ENCODE measurements at places on chromosomes 2 and 18.
A peak's percentile ranks its signal among the peaks of the same experiment; 100 is the strongest.

GRCh38 chr18:53950545-53950944 lies 273.9 kb downstream of the MBD2 start:
- DNase-seq = no peak

- no peak for DNase-seq
Observed at GRCh38 chr18:67455890-67456501, 60.5 kb downstream of the DSEL start.

DNA sequence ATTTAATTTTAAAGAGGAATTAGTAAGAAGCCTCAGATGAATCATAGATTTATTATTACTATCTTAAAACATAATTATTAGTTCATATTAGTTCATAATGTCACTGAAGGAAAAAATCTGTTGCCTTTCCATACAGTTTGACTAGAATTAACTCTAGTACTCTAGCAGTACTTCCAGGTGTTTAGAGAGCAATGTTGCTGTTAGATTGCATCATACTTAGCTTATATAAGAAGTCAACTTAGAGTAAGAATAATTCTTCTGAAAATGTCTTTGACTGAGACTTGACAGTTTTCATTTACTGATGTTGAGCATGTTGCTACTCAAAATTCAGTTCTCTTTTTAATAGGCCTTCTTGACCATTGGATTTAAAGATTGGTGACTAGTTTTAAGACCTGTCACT lies 4.7 kb downstream of the RAB3GAP1 start:
- no peak for DNase-seq

GRCh38 chr2:233917116-233917515 lies at the start of gene TRPM8:
TRPM8 (plus strand) TSS chr2:233917373; CDS start chr2:233926538, 9,165 bp downstream.
- DNase-seq = no peak

GRCh38 chr18:62802523-62802922 lies 87.2 kb downstream of the PHLPP1 start:
- no peak for DNase-seq

DNA sequence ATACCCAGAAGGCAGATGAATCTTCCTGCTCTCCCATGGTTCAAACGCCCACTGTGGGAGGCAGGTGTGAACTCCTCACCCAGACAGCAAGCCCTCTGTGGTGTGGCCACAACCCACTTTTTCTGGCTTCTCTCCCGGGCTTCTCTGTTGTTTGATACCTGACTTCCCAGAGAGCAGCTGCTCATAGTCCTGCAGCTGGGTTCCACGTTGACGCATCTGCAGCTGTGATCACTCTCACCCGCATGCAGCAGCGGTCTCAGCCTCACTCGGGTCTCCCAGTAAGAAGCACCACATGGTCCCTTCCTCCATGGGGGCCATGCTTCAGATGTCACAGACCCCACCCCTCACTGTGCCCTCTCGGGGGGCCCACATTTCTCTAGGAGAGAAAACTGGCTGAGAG lies 3.5 kb downstream of the ASPRV1 start:
- no peak for DNase-seq

DNA sequence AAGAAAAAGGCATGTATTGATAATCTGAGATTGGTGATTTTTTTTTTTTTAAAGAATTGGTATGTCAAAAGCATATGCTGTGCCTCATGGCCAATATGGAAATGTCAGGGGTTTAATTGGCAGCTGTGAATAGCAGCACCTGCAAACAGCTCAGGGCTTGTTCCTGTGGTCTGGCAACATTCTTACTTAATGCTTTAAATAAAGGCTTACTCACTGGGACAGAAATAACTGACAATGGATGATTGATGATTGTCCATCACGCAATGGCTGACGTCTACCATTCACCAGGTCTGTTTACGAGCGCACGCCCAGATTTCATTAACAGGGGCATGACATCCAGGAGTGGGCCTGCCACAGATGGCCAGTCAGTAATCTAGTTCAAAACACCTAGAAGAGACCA lies 66.7 kb downstream of the ETAA1 start:
- DNase-seq = no peak

- DNase-seq = no peak
Observed at GRCh38 chr2:9212010-9212635, 5.5 kb downstream of the ASAP2 start.

DNA sequence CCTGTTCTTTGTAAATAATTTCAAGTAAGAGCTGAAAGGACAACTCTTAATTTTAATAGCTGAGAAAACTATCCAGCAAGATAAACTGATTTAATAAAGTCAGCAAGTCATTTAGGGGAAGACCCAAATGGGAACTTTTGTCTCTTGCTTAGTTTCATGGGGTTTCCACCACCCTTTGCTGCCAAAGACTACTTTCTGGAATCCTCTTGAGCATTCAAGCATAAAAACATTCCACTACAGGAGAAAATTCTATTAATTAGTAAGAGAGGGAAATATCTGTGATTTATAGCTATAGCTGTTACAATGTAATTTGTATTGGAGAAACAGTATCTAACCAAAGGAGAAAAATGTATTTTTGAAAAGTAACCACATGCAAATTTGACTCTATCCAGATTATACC lies 20.6 kb downstream of the EFEMP1 start:
- no peak for DNase-seq

- no peak for DNase-seq
Observed at GRCh38 chr2:152251811-152252210, 76.2 kb upstream of the STAM2 start.

GRCh38 chr2:241540771-241541561 lies 17.6 kb upstream of the BOK start:
- peak; percentile 87 for DNase-seq

GRCh38 chr2:19207452-19207851 lies 151.0 kb downstream of the OSR1 start:
- DNase-seq = no peak

Data from 8988T (cell line).